ENCODE measurements at places on chromosomes 1 and 21. TPM values are rescaled to one million over a fixed set of nuclear protein-coding genes. Genes with fewer than 3 reads are reported as not detected.

Gene PTPN7
- 2.2 TPM for total RNA-seq

Gene CD1D
- total RNA-seq: 2.4 TPM

Gene FCRL5
- total RNA-seq: 0.32 TPM

Gene OR10T2
- total RNA-seq: not detected

Gene NBPF10
- total RNA-seq: 3.4 TPM

Gene CCT8
- 108 TPM for total RNA-seq

Gene SRSF11
- total RNA-seq: 147 TPM
